Activated T-cell treated with anti-CD3 and anti-CD28 coated beads, Interleukin-2, amount 50 U/mL, for 48 hours (primary cell): ENCODE measurements at places on chromosomes 7 and 10.

DNA sequence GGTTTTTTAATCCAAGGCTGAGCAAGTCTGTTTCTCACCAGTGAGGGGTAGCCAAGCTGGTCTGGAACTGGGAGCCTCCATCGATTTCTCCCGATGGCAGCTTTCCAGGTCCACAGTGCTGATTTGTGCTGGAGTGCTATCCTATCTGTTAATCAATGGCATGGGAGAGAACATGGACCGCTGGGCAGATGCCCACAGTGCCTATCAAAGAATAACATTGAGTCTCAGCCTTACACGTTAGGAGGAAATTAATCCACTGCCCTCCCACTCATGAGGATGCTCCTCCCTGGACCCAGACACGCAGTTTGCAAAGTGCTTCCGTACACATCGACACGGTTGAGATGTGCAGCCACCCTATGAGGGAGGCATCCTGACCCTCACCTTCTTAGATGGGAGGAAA is 36.0 kb upstream of the CUX1 start:
- no peak for DNase-seq

DNA sequence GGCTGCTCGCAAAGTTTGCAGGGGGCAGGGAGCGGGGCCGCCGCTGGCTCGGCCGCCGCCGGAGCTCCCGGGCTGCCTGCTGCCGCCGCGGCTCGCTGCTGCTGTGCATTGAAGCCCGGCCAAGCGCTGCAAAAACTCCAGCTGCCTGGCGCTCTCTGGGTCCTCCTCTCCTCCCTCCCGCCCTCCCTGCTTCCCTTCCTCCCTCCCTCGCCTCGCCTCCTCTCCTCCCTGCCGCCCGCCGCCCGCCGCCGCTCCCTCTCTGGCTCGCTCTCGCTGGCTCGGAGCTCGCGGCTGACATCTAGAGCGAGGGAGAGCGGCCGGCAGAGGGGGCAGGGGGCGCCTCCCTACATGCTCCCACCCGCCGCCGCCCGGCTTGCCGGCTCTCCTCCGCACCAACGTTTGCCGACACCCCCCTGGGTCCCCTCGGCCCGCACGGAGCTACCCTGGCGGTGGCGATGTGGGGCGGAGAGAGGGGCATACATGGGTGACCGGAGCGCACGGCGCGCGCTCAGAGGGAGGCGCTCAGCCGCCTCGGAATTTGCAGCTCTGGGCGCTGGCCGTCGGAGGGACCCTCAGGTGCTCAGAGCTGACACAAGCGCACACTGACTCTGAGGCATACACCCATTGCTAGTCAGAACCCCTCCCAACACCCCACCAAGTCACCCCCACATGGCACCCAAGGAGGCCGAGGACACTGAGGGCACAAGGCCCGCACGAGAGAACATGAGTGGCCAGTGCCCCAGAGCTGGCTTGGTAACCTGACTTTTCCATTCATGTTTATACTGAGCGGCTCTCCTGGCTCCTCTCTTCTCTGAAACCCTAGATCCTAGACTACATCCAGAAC is 1.2 kb upstream of the PLXNA4 start:
- peak; percentile 46 for DNase-seq

DNA sequence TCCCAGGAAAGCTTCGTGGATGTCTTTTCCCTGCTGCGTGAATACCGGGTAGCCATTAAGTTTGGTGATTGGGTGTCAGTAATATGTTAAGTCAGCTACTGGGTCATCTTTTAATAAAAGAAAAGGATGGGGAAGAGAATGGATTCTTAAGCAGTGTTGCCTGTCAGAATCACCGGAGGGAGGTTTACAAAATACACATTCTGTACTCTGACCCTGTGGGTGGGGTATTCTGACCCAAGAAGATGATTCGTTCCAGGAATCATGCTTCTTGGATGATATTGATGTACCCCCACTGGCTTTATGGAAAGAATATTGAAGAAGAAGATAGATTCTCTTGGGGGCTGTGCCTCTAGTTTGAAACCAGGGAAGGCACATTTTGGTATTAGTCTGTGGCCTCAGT is 18.3 kb downstream of the SGPL1 start:
- DNase-seq, result no peak

DNA sequence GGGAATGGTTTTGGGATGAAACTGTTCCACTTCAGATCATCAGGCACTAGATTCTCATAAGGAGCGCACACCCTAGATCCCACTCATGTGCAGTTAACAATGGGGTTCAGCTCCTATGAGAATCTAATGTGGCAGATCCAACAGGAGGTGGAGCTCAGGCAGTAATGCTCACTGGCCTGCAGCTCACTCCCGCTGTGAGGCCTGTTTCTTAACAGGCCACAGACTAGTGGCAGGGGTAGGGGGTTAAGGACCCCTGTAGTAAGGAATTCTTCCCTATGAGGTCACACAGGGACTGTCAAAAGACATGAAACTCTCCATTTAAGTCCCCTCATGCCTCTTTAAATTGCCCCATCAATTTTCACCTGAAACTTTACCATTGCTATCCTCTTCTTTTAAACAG is 8.0 kb downstream of the HGF start:
- DNase-seq, result no peak

- no peak for DNase-seq
Observed at GRCh38 chr7:56079450-56080185, 13.1 kb downstream of the PHKG1 start.

- peak; percentile 19 for DNase-seq
Observed at GRCh38 chr10:120732643-120733313, 118.4 kb upstream of the WDR11 start.

DNA sequence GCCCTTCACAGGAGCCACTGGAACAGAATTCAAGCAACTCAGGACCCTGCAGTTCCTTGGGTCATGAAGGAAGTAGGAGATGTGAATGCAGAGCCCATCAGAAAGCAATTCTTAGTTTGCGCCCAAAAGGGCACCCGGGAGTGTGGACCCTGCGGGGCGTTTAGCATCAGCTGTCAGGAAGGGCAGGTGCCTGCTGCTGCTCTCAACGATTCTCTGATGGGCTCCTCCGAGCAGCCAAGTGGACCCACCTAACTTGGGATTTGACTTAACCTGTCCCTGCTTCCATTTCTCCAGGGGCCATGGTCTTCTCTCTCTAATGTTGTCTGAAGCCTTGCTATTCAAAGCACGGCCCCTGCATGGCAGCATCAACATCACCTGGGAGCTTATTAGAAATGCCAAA is 17.1 kb downstream of the CPA5 start:
- no peak for DNase-seq

GRCh38 chr10:92691591-92692079 is 1.9 kb downstream of the HHEX start:
- DNase-seq, result peak; percentile 32

- no peak for DNase-seq
Observed at GRCh38 chr10:29239569-29240472, 49.0 kb upstream of the LYZL1 start.

- no peak for DNase-seq
Observed at GRCh38 chr7:95144256-95144655, 180.1 kb downstream of the PON1 start.

GRCh38 chr10:47354165-47354564 is 6.0 kb downstream of the RBP3 start:
- DNase-seq, result no peak

GRCh38 chr7:148698007-148698396 is 701 bp upstream of the CUL1 start:
- peak; percentile 77 for DNase-seq

DNA sequence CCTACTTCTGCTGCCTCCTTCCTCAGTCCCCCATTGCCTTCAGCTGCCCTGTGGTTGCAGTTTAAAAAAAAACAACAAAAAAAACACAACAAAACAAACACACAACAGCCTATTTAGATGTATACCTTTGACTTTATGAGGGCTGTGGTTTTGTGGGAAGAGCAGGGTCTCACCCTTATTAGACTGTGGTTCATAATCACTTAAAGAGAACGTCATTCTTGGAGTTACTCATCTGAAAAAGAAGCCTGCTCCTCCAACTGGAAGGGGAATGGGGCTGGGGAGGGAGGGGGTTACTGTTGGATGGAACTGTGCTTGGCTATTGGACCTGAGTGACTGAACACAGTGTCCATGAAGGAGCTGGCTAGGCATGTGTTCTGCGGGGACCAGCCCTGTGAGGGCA is 48.1 kb downstream of the SDK1 start:
- DNase-seq, result no peak

- DNase-seq, result no peak
Observed at GRCh38 chr10:13201132-13201531, 33.0 kb downstream of the UCMA start.

DNA sequence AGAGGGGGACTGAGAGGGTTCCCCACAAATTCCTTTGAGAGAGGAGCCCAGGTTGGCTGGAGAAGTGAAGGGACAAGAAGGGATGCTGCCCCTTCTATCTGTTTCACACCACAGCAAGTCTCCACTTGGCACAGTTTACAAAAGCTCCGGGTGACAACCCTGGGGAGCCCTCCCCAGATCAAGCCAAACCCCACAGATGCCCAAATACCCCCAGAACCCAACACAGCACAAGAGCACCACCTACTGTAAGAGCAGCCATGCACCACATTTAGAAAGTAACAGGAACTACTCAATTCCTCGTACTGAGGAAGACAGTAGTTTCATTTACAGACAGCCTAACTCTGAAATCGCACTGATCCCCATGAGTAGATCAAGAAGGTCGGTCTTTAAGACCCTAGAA is 67.8 kb upstream of the ATP6V0A4 start:
- DNase-seq, result peak; percentile 54

DNA sequence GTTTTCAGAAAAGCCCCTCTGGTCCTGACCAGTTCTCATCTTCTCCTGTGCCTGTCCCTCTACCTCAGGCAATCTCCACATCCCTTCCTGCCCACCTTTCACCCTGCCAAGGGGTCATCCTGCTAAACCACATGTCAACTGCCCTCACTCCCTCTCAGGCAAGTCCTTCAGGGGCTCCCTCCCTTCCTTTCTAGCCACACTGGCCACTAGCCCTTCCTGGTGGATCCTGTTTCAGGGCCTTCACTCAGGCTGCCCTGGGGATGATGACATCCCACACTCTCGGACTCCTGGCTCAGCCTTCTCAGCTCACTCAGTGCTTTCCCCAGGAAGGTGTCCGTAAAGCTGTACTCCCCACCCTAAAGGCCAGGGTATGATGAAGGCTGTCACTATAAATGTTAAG is 13.4 kb downstream of the STEAP1B start:
- DNase-seq, result no peak

- DNase-seq, result no peak
Observed at GRCh38 chr10:680146-680545, 9.3 kb downstream of the DIP2C start.

DNA sequence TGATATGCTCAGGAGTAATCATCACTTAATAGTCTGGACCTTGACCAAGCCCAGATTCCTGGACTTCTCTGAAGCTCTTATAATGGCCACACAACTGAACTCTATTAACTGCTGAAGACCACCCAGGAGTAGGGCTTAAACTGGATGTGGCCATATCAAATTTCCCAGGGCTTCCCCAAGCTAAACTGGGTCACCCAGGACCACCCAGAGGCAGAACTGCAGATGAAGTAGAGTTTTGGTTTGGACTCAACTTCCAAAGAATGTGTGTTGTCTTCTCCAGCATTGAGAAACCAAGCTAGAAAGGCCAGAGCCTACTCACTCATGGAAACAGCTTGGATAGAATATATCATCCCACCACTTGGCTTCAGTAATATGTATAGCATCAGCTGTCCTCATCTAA is 358.2 kb upstream of the MEOX2 start:
- no peak for DNase-seq

- DNase-seq, result no peak
Observed at GRCh38 chr7:76293407-76293901, 9.0 kb upstream of the HSPB1 start.

DNA sequence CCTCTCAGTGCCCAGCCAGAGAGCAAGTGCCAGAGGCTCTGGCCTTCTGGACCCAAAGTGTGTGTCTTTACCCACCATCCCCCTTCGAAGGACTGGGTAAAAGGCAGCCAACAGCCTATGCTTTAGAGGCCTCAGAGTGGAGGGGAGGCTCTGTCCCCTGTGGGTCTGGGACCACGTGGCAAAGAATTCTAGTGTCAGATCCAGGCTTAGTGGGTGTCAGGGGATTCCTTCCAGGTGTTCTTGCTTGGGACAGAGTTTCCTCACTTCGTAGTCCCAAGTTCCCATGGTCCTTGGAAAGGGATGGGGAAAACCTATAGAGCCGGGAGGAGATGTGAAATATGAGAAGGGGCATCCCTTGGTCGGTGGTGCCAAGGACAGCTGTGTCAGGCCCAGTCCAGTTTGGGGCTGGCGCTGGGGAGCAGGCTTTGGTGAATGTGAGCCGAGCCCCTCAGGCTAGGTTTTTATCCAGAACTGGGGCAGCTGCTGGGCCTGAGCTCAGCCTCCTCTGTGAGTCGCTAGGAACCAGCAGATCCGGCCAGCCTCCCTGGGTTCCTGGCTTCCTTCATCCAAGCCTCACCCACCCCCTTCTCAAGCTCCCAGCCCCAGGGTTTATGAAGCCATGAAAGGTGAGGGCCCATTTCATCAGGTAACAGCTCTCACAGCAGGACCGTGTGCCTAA is 71.2 kb downstream of the C10orf105 start:
- DNase-seq, result no peak

DNA sequence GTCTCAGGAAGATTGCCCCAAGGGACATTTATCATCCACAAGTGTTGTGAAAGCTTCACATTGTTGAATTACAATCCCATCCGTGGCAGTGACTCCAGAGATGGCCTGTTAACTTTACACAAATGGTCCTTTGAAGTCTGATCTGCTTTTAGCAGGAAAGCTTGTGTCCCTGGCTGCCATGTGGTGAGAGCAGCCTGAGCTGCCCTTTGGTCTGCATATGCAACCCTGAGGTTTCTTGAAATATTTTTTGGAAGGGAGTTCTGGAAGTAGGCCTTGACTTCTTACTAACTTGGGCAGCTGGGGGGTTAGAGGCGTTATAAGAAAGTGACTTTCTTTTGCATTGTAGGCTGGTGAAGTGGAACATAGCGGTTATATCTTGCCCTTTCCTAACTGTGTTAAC is 41.3 kb upstream of the FAM180A start:
- DNase-seq, result no peak

DNA sequence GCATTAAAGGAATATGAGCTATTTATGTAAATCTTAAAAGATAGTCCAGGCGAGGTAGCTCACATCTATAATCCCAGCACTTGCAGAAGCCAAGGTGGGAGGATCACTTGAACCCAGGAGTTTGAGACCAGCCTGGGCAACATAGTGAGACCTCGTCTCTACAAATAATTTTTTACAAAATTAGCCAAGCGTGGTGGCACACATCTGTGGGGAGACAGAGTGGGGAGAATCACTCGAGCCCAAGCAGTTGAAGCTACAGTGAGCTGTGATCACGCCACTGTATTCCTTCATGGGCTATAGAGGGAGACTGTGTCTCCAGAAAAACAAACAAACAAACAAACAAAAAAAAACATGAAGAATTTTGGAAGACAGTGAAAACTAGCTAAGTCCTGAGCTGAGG is 28.4 kb downstream of the HERC4 start:
- no peak for DNase-seq

- DNase-seq, result no peak
Observed at GRCh38 chr7:96921771-96922170, 83.6 kb upstream of the DLX6 start.

GRCh38 chr10:70699063-70699658 is 26.9 kb downstream of the ADAMTS14 start:
- DNase-seq, result no peak

- no peak for DNase-seq
Observed at GRCh38 chr10:77510695-77511094, 126.9 kb downstream of the KCNMA1 start.
